Osteocyte (in vitro differentiated cells): ENCODE measurements at places on chromosomes 7 and 10. TPM values are rescaled to one million over a fixed set of nuclear protein-coding genes. Genes with fewer than 3 reads are reported as not detected.

GRCh38 chr7:50448823-50449222 is 1.3 kb downstream of the FIGNL1 start:
- DNase-seq: no peak
- H3K4me3 ChIP-seq: no peak overlapping the region
- H3K36me3 ChIP-seq: peaks cover 14% of the 10 kb centered on the region

DNA sequence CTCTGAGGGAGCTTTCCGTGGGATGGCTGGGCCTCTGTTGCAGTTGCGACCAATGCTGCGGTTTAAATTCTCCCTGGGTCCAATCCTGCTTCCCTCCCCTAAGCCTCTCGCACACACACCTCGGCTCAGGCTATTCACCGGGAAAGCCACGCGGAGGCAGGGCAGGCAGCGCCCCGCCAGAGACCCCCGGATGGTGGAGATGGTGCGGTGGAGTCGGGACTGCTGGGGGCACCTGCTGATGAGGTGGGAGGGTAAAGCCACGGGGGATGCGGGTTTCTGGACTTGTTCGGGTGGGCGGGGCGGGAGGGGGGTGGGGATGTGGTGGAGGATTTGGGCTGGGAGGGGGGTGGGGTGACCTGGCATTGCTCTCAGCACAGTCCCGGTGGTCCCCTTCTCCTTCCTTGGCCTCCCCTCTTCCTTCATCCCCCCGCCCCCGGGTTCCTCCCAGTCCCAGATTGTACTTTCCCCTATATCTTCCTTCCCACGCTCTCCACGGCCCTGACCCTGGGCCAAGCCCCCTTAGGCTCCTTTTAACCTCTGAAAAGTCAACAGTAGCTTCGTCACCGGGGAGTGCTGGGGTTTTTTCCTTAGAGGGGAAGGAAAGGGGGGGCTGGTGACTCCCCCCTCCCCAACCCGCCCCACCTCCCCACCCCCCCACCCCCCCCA is 16.4 kb downstream of the UNCX start:
- DNase-seq: no peak
- H3K4me1 ChIP-seq: peaks cover 7% of the 10 kb centered on the region
- H3K27ac ChIP-seq: no peak overlapping the region

GRCh38 chr7:47596502-47597202 is 14.7 kb upstream of the TNS3 start:
- H3K4me3 ChIP-seq: no peak overlapping the region
- H3K27me3 ChIP-seq: no peaks in the 10 kb centered on the region
- no peak for DNase-seq
- peaks cover 37% of the 10 kb centered on the region for H3K4me1 ChIP-seq

GRCh38 chr7:12475362-12476063 is 71.8 kb upstream of the VWDE start:
- no peak for DNase-seq
- H3K27ac ChIP-seq: peak overlapping the region; percentile 31
- peaks cover 10% of the 10 kb centered on the region for H3K4me1 ChIP-seq
- no peaks in the 10 kb centered on the region for H3K27me3 ChIP-seq
- no peak overlapping the region for H3K4me3 ChIP-seq
- H3K36me3 ChIP-seq: no peaks in the 10 kb centered on the region

GRCh38 chr7:18425838-18426445 is 69.6 kb upstream of the HDAC9 start:
- no peaks in the 10 kb centered on the region for H3K27me3 ChIP-seq
- DNase-seq: no peak
- no peak overlapping the region for H3K27ac ChIP-seq
- H3K4me1 ChIP-seq: peaks cover 39% of the 10 kb centered on the region

GRCh38 chr7:82019551-82020475 is 250.0 kb upstream of the HGF start:
- H3K36me3 ChIP-seq: no peaks in the 10 kb centered on the region
- peaks cover 30% of the 10 kb centered on the region for H3K4me1 ChIP-seq
- H3K4me3 ChIP-seq: no peak overlapping the region
- peak overlapping the region; percentile 33 for H3K27ac ChIP-seq
- no peaks in the 10 kb centered on the region for H3K27me3 ChIP-seq
- DNase-seq: no peak

DNA sequence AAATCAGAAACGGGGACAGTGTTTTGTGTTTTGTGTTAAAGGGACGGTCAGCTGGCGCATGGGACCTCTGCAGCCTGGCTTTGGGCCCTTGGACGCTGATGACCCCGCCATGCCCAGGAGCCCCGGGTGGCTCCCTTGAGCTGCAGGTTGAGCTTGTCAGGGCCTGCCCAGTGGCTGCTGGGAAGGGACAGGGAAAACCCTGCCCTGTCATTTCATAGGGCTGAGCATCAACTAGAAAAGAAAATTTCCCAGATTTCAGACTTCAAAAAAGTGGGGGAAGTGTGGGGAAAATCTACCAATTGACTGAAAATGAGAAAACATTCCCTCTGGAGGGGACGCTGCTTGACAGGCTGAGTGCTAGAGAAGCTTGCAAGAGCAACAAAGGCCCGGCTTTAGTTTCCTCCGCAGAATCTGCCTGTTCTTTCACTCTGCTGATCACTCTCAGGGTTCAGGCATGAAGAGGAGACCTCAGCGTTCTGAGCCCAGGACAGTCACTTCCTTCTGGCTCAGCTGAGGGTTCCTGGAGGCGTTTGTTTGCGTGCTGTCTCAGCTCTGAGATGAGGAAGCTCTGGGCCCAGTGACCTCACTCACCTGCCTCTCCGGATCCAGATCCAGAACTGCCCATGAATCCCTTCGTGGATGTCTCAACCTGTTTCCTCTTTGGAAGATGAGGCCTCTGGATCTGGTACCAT is 18.6 kb upstream of the DNAJB6 start:
- H3K27me3 ChIP-seq: no peaks in the 10 kb centered on the region
- no peak overlapping the region for H3K27ac ChIP-seq
- H3K4me3 ChIP-seq: no peak overlapping the region
- DNase-seq: no peak
- H3K4me1 ChIP-seq: peaks cover 4% of the 10 kb centered on the region

DNA sequence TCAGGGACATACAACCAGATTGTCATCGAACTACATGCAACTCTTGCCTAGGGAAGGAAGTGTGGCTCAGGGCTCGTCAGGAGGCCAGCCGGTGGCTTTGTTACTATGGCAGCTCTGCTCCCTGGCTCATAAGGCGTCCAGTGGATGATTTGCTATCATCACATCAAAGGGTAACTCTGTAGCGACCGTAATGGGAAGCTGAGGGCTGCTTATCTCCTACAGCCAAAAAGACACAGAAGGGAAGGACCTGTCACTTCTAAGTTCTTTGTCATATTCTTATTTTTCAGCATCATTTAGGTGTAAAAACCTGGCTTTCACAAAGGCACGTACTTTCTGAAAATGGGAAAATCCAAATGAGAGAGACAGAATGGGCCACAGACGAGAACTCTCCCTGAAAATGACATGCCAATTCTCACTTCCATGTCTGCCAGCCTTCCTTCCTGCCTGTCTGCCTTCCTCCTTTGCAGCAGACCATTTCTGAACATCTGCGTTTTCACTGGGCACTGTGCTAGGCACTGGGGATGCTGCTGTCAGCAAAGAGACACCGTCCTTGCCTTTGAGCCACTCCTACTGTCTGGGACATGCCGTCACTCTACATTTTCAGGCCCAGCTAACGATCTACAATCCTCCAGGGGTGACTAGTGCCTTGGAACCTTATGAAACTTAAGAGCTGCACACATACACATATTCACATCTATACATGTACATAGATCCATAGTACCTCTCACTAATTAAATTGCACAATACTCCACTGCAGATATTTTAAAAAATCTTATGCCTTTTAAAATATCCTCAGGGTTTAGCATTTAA is 26.9 kb downstream of the ENKUR start:
- H3K4me3 ChIP-seq: no peak overlapping the region
- H3K36me3 ChIP-seq: no peaks in the 10 kb centered on the region
- H3K27me3 ChIP-seq: no peaks in the 10 kb centered on the region
- H3K4me1 ChIP-seq: peaks cover 6% of the 10 kb centered on the region

DNA sequence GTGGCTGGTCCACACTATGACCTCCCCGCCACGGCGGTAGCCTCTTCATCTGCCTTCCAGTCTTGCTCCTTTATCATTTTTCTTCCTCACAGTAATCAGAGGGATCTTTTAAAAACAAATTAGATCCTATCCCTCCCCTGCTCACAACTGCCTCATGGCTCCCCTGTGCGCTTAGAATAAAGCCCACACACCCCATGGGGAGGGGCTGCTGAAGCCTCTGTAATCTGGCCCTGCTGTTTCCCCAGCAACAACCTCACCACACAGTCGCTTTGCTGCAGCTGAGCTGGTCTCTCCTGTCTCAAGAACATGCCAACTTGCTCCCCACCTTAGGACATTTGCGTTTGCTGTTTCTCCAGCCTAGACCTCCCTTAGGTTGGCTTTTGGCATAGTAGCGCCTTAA is 41.0 kb downstream of the SP8 start:
- no peak for DNase-seq
- H3K4me1 ChIP-seq: no peaks in the 10 kb centered on the region
- H3K27ac ChIP-seq: no peak overlapping the region
- no peak overlapping the region for H3K4me3 ChIP-seq

DNA sequence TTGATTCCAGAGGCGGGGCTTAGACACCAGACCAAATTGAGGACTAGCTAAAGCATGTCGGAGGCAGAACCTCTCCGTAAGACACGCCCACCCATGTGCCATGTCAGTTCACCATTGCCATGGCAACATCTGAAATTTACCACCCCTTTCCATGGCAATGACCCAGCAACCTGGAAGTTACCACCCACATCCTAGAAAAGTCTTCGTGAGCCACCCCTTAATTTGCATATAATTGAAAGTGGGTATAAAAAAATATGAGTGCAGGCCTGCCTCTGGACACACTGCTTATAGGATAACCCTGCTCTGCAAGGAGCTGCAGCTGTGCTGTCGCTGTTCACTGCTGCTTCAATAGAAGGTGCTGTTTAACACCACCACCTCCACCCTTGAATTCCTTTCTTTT is 28.0 kb downstream of the TMEM270 start:
- peaks cover 25% of the 10 kb centered on the region for H3K4me1 ChIP-seq
- H3K4me3 ChIP-seq: no peak overlapping the region
- H3K36me3 ChIP-seq: no peaks in the 10 kb centered on the region
- H3K27me3 ChIP-seq: no peaks in the 10 kb centered on the region
- DNase-seq: no peak

DNA sequence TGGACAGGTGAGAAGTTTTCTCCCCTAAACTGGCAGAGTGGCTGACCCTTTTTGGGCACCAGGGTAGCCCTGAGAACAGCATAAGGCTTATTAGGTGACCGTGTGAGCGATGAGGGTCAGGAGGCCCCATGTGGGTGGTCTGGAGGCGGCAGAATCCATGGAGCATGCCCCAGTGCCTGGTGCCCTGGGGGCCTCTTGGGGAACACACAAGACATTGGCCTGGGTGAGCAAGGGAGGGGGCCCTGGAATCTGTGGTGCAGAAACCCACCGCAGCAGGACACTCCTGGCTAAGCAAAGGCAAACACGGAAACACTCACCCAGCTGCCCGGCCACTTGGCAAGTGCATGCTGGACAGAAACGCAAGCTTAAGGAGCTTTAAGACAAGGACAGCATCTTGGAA is 29.5 kb downstream of the YKT6 start:
- H3K27ac ChIP-seq: no peak overlapping the region
- DNase-seq: no peak
- H3K36me3 ChIP-seq: no peaks in the 10 kb centered on the region
- no peak overlapping the region for H3K4me3 ChIP-seq

DNA sequence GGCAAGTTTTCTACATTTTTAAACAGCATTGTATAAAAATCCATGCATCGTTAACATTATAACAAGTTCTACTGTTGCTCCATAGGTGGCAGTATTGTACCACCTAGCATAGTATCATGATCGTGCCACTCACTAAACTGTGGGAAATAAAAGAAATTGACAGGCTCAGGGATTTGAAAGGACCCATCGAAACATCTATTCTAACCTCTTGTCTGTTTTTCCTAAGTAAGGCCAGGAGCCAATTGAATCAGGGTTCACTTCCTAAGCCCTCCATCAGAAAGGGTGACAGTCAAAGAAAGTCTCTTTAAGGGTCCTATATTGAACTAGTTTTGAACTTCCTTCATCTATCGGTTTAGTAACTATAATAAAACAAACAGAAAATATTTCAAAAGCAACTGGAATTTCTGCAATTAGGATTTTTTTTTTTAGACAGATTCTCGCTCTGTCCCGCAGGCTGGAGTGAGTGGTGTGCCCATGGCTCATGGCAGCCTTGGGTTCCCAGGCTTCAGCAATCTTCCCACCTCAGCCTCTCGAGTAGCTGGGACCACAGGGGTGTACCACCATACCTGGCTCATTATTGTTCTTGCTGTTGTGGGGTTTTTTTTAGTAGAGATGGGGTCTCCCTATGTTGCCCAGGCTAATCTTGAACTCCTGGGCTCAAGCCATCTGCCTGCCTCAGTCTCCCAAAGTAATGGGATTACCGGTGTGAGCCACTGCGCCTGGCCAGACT is 9.4 kb downstream of the HACD1 start:
- peak; percentile 42 for DNase-seq
- no peak overlapping the region for H3K27ac ChIP-seq
- no peaks in the 10 kb centered on the region for H3K27me3 ChIP-seq
- peaks cover 2% of the 10 kb centered on the region for H3K36me3 ChIP-seq

GRCh38 chr7:151946932-151947331 is 9.3 kb upstream of the GALNTL5 start:
- no peaks in the 10 kb centered on the region for H3K4me1 ChIP-seq
- H3K27ac ChIP-seq: no peak overlapping the region
- H3K27me3 ChIP-seq: peaks cover 37% of the 10 kb centered on the region
- H3K4me3 ChIP-seq: no peak overlapping the region

GRCh38 chr10:106380706-106381105 is 783.8 kb downstream of the SORCS1 start:
- H3K27me3 ChIP-seq: no peaks in the 10 kb centered on the region
- no peak overlapping the region for H3K4me3 ChIP-seq
- peaks cover 4% of the 10 kb centered on the region for H3K4me1 ChIP-seq
- H3K27ac ChIP-seq: no peak overlapping the region
- no peak for DNase-seq
- H3K36me3 ChIP-seq: no peaks in the 10 kb centered on the region

DNA sequence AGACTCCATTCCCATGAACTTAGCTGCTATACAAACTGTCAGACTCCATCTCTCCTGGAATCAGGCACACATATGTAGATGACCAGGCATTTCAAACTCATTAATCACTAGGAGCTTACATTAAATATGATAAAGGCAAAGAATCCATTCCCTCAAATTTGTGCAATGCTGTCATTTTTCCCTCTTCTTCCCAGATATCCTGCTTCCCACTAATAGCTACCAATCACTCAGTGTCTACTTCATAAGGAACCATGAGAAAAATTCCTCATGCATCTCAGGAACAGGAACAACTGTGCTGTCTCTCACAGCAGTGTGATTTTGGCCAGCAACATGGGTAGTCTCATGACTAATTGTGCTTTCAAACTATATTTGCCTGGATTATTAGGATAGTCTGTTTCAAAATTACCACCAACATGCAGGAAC is 133.9 kb downstream of the DKK1 start:
- no peaks in the 10 kb centered on the region for H3K27me3 ChIP-seq
- no peaks in the 10 kb centered on the region for H3K36me3 ChIP-seq
- H3K27ac ChIP-seq: no peak overlapping the region
- peaks cover 49% of the 10 kb centered on the region for H3K4me1 ChIP-seq
- no peak overlapping the region for H3K4me3 ChIP-seq

- H3K27ac ChIP-seq: no peak overlapping the region
- peaks cover 1% of the 10 kb centered on the region for H3K36me3 ChIP-seq
- no peaks in the 10 kb centered on the region for H3K27me3 ChIP-seq
- no peak overlapping the region for H3K4me3 ChIP-seq
- DNase-seq: no peak
- no peaks in the 10 kb centered on the region for H3K4me1 ChIP-seq
Measured at GRCh38 chr7:142968229-142968628, 6.1 kb upstream of the KEL start.

The OPALIN gene
- total RNA-seq: not detected in 2 replicates

The GIMAP6 gene
- total RNA-seq: not detected in 2 replicates

The SPOCK2 gene
- total RNA-seq: 0.54 and 0.73 TPM in 2 replicates

The TMEM196 gene
- total RNA-seq: not detected in 2 replicates

The ACSL5 gene
- 0.46 and 0.57 TPM in 2 replicates for total RNA-seq
